T-helper 9 cell (primary cell): ENCODE measurements at places on chromosomes 13 and 19.
A peak's percentile ranks its signal among the peaks of the same experiment; 100 is the strongest.

- no peak for DNase-seq
Measured at GRCh38 chr13:46541210-46541609, 11.8 kb upstream of the LRCH1 start.

DNA sequence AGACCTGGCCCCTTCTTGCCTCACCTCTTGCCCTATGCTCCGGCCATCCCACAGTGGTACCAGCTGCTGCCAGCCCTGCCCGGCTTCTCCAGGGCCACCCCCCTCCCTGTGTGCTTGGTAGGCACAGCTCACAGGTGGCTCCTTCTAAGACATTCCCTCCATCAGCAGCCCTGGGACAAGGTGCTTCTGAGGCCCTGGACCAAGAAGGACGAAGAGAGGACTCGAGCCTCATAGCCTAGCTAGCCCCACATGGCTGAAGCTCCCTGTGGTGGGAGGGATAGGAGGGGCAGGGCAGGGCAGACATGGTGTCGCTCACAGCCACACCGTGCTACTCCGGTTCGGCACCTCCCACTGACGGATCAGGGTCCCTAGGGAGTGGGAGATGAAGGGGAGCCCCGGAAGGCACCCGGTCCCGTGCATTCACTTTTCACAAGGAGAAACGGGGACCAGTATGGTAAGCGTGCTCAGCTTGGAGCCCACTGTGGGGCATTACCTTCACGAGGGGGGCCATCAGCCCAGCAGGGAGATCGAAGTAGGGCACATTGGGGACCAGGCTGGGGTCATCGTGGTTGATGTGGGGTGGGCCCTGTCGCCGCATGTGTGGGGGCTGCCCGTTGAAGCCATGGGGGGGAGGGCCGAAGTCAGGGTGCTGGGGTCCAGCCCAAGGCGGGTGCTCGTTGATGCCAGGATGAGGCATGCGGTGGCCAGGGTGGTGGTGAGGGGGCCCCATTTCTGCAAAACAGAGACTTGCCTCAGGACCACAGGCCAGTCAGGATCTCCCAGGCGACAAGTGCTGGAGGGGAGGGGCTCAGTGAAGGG lies 19.5 kb downstream of the CHERP start:
- DNase-seq = no peak

GRCh38 chr13:91773591-91774227 lies 375.3 kb downstream of the GPC5 start:
- DNase-seq = no peak

GRCh38 chr19:17829855-17830566 lies 8.7 kb upstream of the INSL3 start:
- no peak for DNase-seq

DNA sequence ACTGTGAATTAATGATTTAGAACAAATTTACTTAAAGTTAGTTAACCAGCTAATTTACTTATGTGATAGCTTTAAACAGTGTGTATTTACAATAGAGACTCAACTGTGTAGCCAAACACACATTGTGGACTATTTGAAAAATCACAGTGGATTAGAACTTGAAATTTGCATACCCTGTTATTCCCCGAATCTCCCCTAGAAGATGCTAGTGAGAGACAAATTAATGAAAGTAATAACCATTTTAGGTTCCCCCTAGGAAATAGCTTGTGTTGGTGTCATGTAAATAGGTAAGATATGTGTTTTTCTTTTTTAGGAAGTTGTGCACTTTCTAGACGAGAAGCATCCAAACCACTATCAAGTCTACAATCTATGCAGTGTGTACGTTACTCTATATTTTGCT lies 98.5 kb downstream of the C1QTNF9 start:
- no peak for DNase-seq

- DNase-seq = no peak
Measured at GRCh38 chr13:111110054-111110453, 5.1 kb upstream of the ARHGEF7 start.

- DNase-seq = peak; percentile 45
Measured at GRCh38 chr13:32426990-32427851, 709 bp downstream of the N4BP2L1 start.

DNA sequence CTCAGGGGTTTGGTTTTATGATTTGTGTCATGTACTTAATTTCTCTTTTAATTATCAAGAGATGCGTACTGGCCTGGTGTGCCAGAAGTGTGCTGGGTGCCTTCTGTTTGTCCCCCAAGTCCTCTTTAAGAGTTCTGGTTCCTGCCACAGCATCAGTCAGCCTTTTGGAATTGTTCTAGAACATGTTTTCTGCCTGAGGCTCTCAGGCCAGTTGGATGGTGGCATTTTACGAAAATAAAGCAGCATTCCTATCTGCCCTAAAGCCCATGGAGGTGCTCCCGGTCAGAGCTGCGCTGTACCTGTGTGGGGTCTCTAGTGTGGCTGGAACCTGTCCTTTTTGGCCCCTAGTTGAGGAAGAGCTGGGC lies 54.1 kb downstream of the TSSK6 start:
- no peak for DNase-seq

DNA sequence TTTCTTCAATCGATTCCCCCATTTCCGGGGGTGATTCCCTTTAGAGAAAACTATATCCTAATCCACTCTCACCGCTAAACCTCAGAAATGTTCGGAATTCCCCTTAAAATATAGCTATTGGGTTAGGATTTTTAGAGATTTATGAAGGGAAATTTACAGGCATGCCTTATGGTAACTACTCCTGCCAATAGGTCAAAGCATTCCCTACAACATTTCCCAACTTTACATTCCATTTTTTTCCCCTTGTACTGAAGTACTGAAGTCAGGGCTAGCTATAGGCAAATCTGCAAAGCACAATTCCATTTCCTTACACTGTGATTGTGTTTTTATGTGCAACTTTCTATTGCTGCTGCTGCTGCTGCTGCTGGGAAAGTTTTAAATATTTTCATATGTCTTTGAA lies 2.1 kb downstream of the EDNRB start:
- no peak for DNase-seq
